ENCODE measurements at places on chromosomes 5 and 9.
A peak's percentile ranks its signal among the peaks of the same experiment; 100 is the strongest.

DNA sequence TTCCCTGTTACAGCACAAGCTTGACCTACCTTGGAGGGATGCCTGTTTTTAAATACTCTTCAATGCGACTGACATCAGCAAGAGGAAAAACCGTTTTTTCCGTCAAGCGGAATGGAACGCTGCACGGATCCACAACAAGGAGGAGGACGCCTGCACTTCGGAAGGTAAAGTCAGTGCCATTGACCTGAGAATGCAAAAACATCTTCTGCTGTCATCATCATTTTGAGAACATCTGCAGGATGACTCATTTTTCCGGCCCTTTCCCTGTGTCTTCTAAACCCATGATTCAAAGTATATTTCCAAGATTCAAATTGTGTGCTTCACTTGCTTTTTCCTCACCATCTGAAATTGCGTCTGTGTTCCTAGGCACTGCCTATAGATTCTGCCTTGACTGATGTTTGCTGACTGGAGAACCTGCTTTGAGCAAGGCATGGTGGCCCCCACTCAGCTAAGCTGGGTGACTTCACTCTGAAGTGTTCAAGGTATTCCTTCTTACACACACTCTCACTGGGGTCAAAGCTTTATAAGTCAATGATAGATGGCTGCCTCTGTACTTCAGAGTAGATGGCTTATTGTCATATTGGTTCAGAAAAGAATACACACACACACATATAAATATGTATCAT is 78.1 kb downstream of the CEMIP2 start:
- no peak for DNase-seq

GRCh38 chr5:143245929-143246561 is 157.4 kb downstream of the NR3C1 start:
- DNase-seq = peak; percentile 99

DNA sequence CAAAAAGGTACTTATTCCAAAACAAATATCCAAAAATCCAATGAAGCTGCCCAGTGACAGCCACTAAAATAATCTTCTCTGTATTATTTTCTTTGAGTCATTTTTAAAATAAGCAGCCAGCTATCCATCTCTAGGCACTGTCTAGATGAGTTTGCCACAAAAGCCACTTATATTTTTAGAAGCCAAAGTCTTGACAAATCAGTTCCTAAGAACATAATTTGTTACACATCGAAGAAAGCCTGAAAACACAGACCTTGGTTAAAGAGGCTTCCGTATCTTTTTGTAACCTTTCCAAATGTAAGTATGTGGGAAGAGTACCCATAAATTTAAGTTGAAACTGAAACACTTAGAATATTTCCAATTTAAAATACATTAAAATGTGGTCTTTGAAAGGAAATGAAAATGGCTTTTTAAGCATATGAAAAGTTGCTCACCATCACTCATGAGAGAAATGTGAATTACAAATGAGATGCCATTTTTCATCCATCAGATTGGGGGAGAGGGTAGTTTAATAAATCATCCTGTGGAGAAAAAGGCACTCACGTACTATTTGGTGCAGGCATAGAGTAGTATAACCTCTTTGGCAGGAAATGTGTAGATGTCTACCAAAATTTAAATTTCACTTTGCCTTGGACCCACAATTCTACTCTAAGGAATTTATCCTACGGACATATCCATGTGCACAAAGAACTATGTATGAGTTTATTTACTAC is 180.4 kb downstream of the MLLT3 start:
- DNase-seq = no peak

DNA sequence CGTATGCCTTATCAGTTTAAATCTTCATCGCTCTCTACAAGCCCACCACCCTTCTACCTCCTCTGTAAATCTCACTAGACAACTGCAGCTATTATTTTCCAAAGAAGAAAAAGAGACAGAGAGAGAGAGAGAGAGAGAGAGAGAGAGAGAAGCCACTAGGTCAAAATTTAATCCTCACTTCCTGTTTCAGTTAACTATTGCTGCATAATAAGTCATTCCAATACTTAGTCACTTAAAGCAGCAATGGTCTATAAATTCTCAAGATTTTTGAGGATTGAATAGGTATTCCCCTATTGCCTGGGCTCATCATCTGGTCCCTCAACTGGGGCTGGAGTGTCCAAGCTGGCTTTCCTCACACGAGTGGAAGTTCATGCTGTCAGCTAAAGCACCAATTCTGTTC is 68.8 kb downstream of the ITGA1 start:
- no peak for DNase-seq

GRCh38 chr5:142151436-142152383 is 43.1 kb downstream of the NDFIP1 start:
- DNase-seq = peak; percentile 62

DNA sequence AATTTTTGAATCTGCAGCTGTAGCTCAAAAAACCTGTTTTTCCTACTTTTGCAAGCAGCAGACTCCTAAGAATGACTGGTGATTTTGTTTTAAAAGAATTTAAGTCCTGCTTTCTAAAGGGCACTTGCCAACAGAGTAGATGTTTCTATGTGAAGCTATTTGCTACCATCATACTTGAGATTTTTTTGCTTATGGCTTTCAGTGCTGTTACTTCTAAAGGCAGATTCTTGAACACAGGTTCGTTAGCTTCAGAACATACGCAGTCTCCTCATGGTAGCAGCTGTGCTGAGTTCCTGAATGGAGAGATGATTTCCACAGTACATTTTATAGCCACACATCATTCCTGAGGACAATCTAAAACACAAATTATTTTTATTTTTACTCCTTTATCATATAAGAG is 24.4 kb upstream of the ELL2 start:
- no peak for DNase-seq

DNA sequence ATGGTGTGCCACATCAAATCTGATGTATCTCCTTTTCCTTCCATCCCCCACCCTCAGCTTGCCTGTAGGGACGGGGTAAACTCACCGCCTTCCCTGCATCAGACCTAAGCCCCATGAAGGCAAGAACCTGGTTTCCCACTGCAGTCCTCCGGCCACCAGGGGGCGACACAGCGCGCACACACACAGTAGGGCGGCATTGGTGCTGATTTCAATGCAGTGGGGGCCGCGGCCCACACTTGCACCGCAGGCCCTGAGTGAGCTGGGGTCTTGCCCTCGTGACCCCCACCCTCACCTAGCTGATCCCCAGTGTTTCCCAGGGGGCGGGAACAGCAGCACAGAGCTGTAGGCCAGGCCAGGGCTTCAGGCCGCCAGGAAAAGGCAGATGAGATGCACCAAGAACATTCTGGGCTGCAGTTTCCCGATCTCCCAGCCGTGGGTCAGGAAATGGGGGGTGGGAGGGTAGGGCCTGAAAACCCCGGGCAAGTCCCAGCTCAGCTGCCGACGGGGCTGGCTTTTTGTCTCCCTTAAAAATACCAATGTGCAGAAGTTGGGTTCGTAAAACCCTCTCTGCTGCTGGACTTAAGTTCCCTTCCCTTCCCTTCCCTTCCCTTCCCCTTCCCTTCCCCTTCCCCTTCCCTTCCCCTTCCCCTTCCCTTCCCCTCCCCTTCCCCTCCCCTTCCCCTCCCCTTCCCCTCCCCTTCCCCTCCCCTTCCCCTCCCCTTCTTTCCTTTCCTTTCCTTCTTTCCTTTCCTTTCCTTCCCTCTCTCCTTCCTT is 19.5 kb downstream of the FAM163B start:
- DNase-seq = no peak

DNA sequence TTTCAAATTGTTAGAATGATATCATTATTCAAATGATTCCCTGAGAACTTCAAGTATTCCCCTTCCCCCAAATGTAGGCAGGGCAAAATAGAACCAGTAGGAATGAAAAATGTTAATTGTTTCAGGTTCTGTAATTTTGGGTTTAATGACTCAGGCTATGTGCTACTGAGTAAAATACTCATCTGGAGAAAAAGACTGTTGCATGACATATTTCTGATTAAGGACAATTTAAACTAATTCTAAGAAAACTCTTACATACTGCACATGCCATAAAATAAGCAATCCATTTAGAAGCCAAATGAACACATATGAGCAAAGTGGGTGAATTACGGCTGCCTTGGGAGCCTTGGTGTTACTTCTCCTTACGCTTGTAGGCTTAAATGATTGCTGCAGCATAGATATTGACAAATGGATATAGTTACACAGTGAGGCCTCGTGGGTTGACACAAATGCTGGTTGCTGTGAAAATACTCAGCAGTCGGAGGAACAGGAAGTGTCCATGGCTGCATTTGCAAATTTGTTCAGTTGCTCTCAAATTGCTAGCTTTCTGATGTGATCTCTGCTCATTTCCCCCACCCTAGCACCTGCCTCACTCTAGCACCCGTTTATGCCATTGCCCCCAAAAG is 174.9 kb upstream of the DMAC1 start:
- DNase-seq = no peak

GRCh38 chr9:112056996-112057395 is 118.1 kb downstream of the SUSD1 start:
- no peak for DNase-seq

- DNase-seq = peak; percentile 86
These were observed 37.0 kb upstream of the PIK3R1 start for GRCh38 chr5:68178579-68178978.

- no peak for DNase-seq
These were observed 47.5 kb downstream of the MAMDC2 start for GRCh38 chr9:70091103-70091502.

Data from RWPE1 (cell line).